ENCODE measurements at places on chromosomes 1 and 21. TPM values are rescaled to one million over a fixed set of nuclear protein-coding genes. Genes with fewer than 3 reads are reported as not detected.
A peak's percentile ranks its signal among the peaks of the same experiment; 100 is the strongest.

Gene DNAJC28
- 2.3 TPM for total RNA-seq

GRCh38 chr1:33370301-33370700 lies 49.4 kb upstream of the A3GALT2 start:
- no peak overlapping the region for H3K27ac ChIP-seq
- peaks cover 28% of the 10 kb centered on the region for H3K4me1 ChIP-seq
- H3K27me3 ChIP-seq: no peaks in the 10 kb centered on the region
- H3K4me3 ChIP-seq: no peak overlapping the region

GRCh38 chr1:26307363-26307781 lies 936 bp upstream of the UBXN11 start:
- no peaks in the 10 kb centered on the region for H3K27me3 ChIP-seq
- no peaks in the 10 kb centered on the region for H3K36me3 ChIP-seq
- DNase-seq: no peak
- peaks cover 9% of the 10 kb centered on the region for H3K4me1 ChIP-seq

Gene TNNT2
- total RNA-seq: not detected

GRCh38 chr1:151763990-151764389 lies 694 bp upstream of the MRPL9 start:
- peak overlapping the region; percentile 85 for H3K4me3 ChIP-seq
- H3K27ac ChIP-seq: peak overlapping the region; percentile 86
- DNase-seq: peak; percentile 9

DNA sequence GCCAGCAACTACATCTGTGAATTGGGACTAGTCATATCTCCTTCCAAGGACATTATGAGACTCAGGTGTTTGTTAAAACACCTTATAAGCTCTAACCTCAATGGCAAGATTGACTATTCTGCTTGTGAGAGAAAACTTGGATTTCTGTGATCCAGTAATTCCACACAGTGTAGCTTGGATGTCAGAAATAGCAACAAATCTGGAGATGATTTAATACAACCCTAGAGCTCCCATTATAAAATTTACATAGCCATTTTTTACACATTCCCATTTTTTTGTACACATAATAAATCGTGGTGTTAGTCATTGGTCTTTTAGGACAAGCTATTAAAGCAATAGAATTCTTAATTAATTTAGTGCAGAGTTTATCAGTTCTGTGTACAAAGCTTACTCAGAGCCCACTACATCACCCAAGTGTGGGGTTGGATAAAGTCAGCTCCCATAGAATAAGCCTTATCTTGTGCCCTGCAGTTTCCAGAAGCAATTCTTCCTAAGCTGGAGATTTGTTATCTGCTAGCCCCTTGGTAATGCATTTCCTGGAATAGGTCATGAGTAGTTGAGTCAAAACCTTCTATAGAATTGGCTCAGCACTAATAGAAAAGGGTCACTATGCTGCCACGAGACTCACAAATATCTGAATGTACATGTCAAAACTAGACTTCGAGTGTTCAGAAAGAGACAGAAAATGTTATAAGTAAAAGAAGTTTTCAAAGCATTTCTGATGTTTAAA lies 434.0 kb upstream of the RUNX1 start:
- H3K27ac ChIP-seq: no peak overlapping the region
- no peaks in the 10 kb centered on the region for H3K4me1 ChIP-seq
- peak; percentile 29 for DNase-seq
- no peak overlapping the region for H3K4me3 ChIP-seq
- H3K36me3 ChIP-seq: no peaks in the 10 kb centered on the region
- no peaks in the 10 kb centered on the region for H3K27me3 ChIP-seq

- peak; percentile 28 for DNase-seq
- H3K4me3 ChIP-seq: no peak overlapping the region
- no peaks in the 10 kb centered on the region for H3K36me3 ChIP-seq
- H3K27ac ChIP-seq: no peak overlapping the region
Measured at GRCh38 chr1:201254625-201255478, 28.5 kb upstream of the PKP1 start.
